ENCODE measurements at places on chromosomes 1 and 21. TPM values are rescaled to one million over a fixed set of nuclear protein-coding genes. Genes with fewer than 3 reads are reported as not detected.

GRCh38 chr1:155864393-155864792, 5.0 kb downstream of the SYT11 start:
- no peak for DNase-seq
- no peaks in the 10 kb centered on the region for H3K36me3 ChIP-seq
- no peak overlapping the region for H3K4me3 ChIP-seq
- no peak overlapping the region for H3K27ac ChIP-seq
- H3K4me1 ChIP-seq, result peaks cover 20% of the 10 kb centered on the region

The IL10RB gene
- 31.3 TPM for total RNA-seq

DNA sequence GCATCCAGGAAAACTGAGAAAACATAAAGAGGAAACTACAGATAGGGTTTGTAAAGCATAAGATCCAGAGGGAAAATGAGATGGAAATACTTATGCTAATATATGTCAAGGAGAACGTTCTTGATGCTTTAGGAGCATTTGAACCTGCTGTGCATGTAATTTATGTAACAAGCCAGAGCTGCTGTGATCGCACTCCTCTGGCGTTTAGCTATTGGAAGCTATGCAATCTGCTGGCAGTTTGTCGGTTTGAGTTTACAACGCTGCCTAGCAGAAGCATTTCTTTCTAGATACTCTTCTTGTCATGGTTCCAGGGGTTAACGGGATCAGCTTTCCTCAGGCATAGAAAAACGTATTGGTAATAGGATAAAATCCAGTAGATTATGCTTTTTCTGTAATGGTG, 182.7 kb downstream of the KCNH1 start:
- no peaks in the 10 kb centered on the region for H3K36me3 ChIP-seq
- peaks cover 2% of the 10 kb centered on the region for H3K27me3 ChIP-seq
- DNase-seq, result no peak
- H3K4me3 ChIP-seq, result no peak overlapping the region

GRCh38 chr1:200877839-200878551, 5.2 kb downstream of the GPR25 start:
- H3K4me3 ChIP-seq, result no peak overlapping the region
- no peak overlapping the region for H3K27ac ChIP-seq
- peaks cover 56% of the 10 kb centered on the region for H3K4me1 ChIP-seq
- no peaks in the 10 kb centered on the region for H3K36me3 ChIP-seq
- H3K27me3 ChIP-seq, result peaks cover 33% of the 10 kb centered on the region
- DNase-seq, result peak; percentile 89

GRCh38 chr1:93753791-93754763, 72.4 kb upstream of the BCAR3 start:
- H3K4me1 ChIP-seq, result peaks cover 10% of the 10 kb centered on the region
- H3K36me3 ChIP-seq, result no peaks in the 10 kb centered on the region
- H3K4me3 ChIP-seq, result no peak overlapping the region
- no peak for DNase-seq
- peaks cover 1% of the 10 kb centered on the region for H3K27me3 ChIP-seq

DNA sequence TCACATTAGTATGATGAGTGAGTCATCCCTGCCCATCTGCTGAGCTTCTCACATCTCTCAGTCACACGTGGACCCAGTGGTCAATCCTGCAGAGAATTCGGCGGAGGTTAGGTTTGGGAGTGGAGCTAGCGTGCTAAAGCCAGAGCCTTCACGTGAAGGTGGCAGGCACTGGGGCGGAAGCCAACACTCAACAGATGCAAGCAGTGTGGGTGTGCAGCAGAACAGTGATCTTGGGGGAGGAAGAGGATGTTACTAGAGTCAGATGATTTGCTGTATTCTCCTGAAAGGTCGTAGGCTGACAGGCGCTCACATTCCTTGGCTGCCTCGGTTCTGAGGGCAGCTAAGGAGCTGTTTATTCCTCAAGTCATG, 6.7 kb downstream of the C1orf115 start:
- H3K4me3 ChIP-seq, result no peak overlapping the region
- H3K4me1 ChIP-seq, result no peaks in the 10 kb centered on the region
- H3K27me3 ChIP-seq, result no peaks in the 10 kb centered on the region
- H3K36me3 ChIP-seq, result no peaks in the 10 kb centered on the region
- no peak for DNase-seq
- no peak overlapping the region for H3K27ac ChIP-seq

GRCh38 chr1:172893146-172893841, 157.4 kb downstream of the TNFSF18 start:
- no peak overlapping the region for H3K27ac ChIP-seq
- no peak for DNase-seq
- H3K4me1 ChIP-seq, result peaks cover 34% of the 10 kb centered on the region
- peaks cover 19% of the 10 kb centered on the region for H3K27me3 ChIP-seq
- H3K4me3 ChIP-seq, result no peak overlapping the region
- H3K36me3 ChIP-seq, result no peaks in the 10 kb centered on the region

DNA sequence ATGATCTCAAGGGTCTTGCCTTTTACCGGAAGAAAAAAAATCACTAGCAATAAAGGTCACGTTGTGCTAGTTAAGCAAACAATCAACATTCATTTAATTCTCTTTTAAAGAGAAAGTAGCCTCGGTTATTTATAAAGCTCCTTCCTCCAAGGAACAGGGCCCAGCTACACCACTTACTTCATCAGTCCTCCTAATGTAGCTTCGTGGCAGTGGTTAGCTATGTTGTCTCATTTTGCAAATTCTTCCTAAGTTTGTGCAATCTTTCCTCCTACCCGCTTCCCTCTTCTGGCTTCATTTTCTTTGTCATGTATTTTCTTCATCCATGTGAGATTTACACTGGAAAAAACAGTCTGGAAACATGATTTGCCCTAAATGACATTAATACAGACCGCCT, 554.2 kb downstream of the NUF2 start:
- no peak overlapping the region for H3K27ac ChIP-seq
- no peak overlapping the region for H3K4me3 ChIP-seq
- no peaks in the 10 kb centered on the region for H3K4me1 ChIP-seq
- no peak for DNase-seq

DNA sequence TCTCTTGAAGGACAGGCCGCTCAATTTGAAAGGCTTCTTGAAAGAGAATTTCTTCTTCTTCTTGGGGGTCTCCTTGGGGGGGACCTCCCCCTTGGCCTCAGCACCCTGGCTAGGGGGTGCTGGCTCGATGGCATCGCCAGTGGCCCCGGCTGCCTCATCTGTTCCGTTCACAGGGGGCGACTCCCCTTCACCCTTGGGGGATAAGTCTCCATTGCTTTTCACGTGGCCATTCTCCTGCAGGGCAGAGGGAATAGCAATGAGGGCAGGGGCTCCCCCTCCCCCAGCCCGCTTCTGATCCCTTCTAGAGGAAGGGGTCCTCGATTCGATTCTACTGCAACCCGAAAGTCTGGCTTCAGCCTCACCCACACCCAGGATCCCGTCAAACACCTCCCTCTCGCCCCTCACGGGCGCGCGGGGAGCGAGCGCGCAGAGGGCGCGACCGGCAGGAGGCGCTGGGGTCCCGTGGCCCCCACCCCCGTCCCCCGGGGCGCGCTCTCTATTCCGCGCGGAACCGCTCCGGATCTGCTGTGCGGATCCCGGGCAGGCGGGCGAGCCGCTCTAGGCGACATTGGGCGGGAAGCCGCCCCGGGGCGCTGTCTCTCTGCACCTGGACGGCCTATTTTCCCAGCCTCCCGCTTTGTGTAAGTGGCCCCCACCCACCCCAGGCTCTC, 1.0 kb downstream of the MARCKSL1 start:
- H3K27ac ChIP-seq, result peak overlapping the region; percentile 43
- peak; percentile 67 for DNase-seq
- peaks cover 8% of the 10 kb centered on the region for H3K36me3 ChIP-seq
- H3K4me3 ChIP-seq, result peak overlapping the region; percentile 77
- H3K27me3 ChIP-seq, result no peaks in the 10 kb centered on the region
- H3K4me1 ChIP-seq, result peaks cover 48% of the 10 kb centered on the region

DNA sequence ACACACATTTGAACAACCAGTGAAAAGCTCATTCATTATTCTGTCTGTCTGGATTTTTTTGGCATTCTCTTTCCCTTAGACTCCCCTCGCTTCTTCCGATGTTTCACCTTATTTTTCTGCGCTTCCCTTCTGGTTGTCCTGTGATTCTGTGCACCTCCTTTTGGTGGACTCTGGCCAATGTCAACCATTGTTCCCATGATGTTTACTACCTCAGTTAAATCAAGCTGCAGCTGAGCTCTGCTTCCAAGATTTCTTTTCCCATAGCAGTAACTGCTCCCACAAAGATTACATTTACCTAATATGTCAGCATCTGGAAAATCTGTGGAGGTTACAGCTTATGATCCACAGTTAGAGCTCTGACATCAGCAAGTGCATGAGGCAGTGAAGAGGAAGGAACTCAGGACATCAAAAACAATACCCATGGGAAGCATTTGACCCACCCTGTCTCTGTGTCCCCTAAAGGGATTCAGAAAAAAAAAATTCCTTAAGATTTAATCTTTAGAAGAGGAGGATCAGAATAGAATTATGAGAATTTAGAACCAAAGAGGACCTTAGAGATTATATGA, 69.9 kb upstream of the ADAMTS5 start:
- no peaks in the 10 kb centered on the region for H3K4me1 ChIP-seq
- H3K4me3 ChIP-seq, result no peak overlapping the region
- no peaks in the 10 kb centered on the region for H3K36me3 ChIP-seq
- H3K27ac ChIP-seq, result no peak overlapping the region

DNA sequence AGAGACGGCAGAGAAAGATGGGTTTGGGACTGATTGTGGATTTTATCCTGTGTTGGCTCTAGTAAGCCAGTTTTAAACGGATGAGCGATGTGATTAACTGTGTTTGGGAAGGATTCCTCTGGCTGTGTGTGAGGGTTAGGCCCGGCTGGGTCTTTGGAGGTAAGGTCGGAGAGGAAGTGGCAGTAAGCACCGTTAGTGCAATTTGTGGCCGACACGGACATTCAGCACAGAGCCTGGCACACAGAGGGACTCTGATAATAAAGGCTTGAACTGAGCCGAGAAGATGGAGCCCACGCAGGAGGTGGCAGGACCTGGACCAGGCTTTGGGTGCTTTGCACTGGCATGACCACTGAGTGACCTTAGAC, 1.3 kb downstream of the MTFR1L start:
- peak overlapping the region; percentile 89 for H3K27ac ChIP-seq
- DNase-seq, result no peak
- peaks cover 33% of the 10 kb centered on the region for H3K4me1 ChIP-seq
- H3K27me3 ChIP-seq, result no peaks in the 10 kb centered on the region
- H3K4me3 ChIP-seq, result peak overlapping the region; percentile 86

The ACBD6 gene
- total RNA-seq, result 40.8 TPM

GRCh38 chr1:156848461-156849150, 10.3 kb downstream of the INSRR start:
- peaks cover 33% of the 10 kb centered on the region for H3K27me3 ChIP-seq
- H3K4me1 ChIP-seq, result peaks cover 20% of the 10 kb centered on the region
- DNase-seq, result peak; percentile 86
- H3K4me3 ChIP-seq, result peak overlapping the region; percentile 8
- no peak overlapping the region for H3K27ac ChIP-seq

GRCh38 chr1:44594871-44595735, 79.2 kb downstream of the TMEM53 start:
- H3K36me3 ChIP-seq, result no peaks in the 10 kb centered on the region
- H3K27ac ChIP-seq, result no peak overlapping the region
- H3K4me1 ChIP-seq, result no peaks in the 10 kb centered on the region
- H3K4me3 ChIP-seq, result no peak overlapping the region
- peak; percentile 87 for DNase-seq

Measured in activated CD4-positive, alpha-beta memory T cell treated with anti-CD3 and anti-CD28 coated beads for 36 hours (primary cell).